Lung (tissue), 17 donors: ENCODE measurements at places on chromosomes 4 and X. TPM values are rescaled to one million over a fixed set of nuclear protein-coding genes. Genes with fewer than 3 reads are reported as not detected.
A peak's percentile ranks its signal among the peaks of the same experiment; 100 is the strongest.

DNA sequence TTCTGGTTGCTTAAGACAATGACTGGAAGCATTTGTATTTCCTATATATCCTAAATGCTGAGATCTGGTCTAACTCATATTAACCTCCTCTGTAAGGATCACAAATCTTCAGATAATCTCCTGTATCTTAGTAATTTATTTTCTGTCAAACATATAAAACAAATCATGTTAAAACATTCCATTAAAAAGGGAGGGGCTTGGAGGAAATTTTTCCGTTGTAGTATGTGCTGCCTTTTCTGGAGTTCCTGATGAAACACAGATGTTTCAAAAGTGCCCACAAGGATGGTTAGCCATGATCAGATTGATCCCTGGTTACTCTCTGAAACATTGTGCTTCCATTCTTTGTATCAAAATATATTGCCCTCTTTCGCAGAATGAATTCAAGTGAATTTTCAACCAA is 182.1 kb downstream of the TENM3 start:
- H3K27ac ChIP-seq: no peak overlapping the region
- H3K4me3 ChIP-seq: no peak overlapping the region
- H3K36me3 ChIP-seq: no peaks in the 10 kb centered on the region
- no peaks in the 10 kb centered on the region for H3K27me3 ChIP-seq

DNA sequence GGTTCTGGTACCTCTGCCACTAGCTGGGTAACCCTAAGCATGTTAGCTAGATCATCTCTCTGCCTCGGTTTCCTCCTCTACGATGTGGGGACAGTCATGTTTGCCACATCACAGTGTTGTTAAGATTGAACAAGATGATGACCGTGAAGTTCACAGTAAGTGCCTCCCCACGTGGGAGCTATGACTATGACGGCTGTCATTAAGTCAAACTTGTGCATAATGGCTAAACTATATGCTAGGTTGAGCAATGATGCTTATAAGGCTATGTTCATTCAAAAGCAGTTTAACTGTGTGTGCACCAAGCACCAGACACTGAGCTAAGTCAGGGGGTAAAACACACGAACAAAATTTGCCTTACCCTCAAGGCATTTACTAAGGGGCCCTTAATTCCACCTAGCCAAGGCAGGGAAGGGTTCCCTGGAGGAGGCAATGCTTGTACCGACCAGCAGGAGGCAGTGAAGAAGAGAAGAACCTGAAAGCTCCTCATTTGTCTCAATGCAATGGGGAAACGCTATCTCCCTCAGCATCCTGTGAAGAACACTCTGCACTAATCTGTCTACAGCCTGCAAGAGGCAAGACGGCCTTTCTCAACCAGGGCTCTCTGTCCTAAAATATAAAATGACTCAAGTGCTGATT is 52.9 kb downstream of the MAP7D2 start:
- H3K27ac ChIP-seq: no peak overlapping the region
- H3K4me1 ChIP-seq: no peaks in the 10 kb centered on the region
- no peaks in the 10 kb centered on the region for H3K36me3 ChIP-seq
- no peaks in the 10 kb centered on the region for H3K27me3 ChIP-seq
- no peak for DNase-seq
- no peak overlapping the region for H3K4me3 ChIP-seq

GRCh38 chr4:87068583-87069021 is 133.8 kb downstream of the AFF1 start:
- no peak overlapping the region for H3K4me3 ChIP-seq
- peak overlapping the region; percentile 6 for H3K27ac ChIP-seq
- H3K27me3 ChIP-seq: no peaks in the 10 kb centered on the region
- DNase-seq: peak; percentile 87

- H3K36me3 ChIP-seq: peaks cover 2% of the 10 kb centered on the region
- no peaks in the 10 kb centered on the region for H3K27me3 ChIP-seq
- H3K27ac ChIP-seq: no peak overlapping the region
- H3K4me1 ChIP-seq: no peaks in the 10 kb centered on the region
- DNase-seq: no peak
Observed at GRCh38 chr4:107689912-107690587, 30.0 kb downstream of the PAPSS1 start.

DNA sequence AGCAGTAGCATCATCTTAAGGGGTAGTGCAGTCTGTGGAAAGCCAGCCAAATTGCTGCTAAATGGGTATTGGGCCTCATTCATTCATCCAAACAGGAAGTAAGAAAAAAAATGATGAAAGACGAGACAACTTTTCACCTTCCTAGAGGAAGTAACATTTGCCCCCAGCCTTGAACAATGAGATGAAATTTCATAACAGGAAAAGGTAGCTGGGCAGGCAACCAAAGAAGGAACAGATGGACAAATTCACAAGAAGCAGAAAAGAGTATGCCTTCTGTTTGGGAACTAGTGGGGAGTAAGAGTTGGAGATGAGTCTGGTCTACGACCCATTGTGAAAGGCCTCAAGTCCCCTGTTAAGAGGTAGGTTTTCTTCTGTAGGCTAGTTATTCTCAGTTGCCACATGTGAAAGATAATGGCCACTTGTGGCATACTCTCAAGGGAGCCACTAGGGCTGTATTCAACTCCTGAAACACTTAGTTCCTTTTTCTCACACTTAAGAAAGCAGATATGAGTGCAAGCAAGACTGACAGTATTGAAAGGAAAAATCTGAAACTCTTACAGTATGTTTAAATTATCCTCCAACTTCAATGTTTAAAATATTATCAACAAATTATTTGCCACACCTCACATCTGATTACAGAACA is 190.4 kb downstream of the AR start:
- DNase-seq: no peak
- H3K27ac ChIP-seq: no peak overlapping the region
- peaks cover 4% of the 10 kb centered on the region for H3K4me1 ChIP-seq
- H3K27me3 ChIP-seq: no peaks in the 10 kb centered on the region

GRCh38 chr4:25702848-25703247 is 47.2 kb downstream of the SLC34A2 start:
- H3K27ac ChIP-seq: no peak overlapping the region
- no peak overlapping the region for H3K4me3 ChIP-seq
- no peaks in the 10 kb centered on the region for H3K27me3 ChIP-seq
- DNase-seq: no peak
- H3K36me3 ChIP-seq: no peaks in the 10 kb centered on the region
- H3K4me1 ChIP-seq: no peaks in the 10 kb centered on the region

DNA sequence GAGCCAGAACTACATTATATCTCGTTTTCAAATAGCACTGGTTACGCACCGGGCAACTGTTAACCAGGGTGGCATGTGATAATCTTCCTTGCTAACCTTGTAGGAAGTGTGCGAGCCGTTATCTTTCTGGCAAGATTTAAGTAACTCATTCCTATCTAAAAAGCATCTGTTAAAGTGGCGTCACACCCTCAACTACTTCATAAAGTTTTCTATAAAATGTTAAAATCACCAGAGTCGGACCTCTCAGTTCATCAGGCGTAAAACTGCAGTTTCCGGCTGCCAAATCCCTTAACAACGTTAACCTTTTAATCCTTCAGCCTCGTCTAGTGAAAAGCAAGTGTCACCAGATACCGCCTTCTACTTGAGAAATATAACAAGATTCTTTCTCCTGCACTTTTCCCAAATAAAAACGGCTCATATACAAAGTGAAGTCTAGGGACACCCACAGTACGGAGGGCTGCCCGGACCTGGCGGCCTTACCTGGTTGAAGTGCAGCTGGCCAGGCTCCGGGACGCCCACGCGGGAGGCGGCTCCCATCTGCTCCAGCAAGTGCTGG is 1.2 kb downstream of the SLC39A8 start:
- H3K27me3 ChIP-seq: no peaks in the 10 kb centered on the region
- H3K36me3 ChIP-seq: no peaks in the 10 kb centered on the region
- DNase-seq: no peak

DNA sequence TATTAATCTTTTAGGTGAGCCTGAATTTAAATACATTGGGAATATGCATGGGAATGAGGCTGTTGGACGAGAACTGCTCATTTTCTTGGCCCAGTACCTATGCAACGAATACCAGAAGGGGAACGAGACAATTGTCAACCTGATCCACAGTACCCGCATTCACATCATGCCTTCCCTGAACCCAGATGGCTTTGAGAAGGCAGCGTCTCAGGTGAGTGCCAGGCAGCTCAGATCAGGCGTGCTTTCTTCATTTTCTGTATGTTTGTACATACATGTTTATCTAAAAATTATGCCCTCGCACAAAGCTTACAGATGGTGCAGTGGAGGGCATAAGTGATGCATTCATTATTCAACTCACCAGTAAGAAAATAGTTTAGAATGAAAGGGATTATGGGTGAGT is 85.6 kb downstream of the CPE start:
- no peaks in the 10 kb centered on the region for H3K27me3 ChIP-seq
- no peak overlapping the region for H3K4me3 ChIP-seq
- no peak overlapping the region for H3K27ac ChIP-seq
- peaks cover 4% of the 10 kb centered on the region for H3K4me1 ChIP-seq
- no peak for DNase-seq

The PHOX2B gene
- total RNA-seq: not detected

The SLC9B2 gene
- 5.6 TPM for total RNA-seq

The BMPR1B gene
- 7.3 TPM for total RNA-seq

The BMP2K gene
- total RNA-seq: 35.2 TPM

The SGMS2 gene
- total RNA-seq: 124 TPM

The SLITRK2 gene
- total RNA-seq: 1.7 TPM
